ENCODE measurements at places on chromosomes 6 and 20.

DNA sequence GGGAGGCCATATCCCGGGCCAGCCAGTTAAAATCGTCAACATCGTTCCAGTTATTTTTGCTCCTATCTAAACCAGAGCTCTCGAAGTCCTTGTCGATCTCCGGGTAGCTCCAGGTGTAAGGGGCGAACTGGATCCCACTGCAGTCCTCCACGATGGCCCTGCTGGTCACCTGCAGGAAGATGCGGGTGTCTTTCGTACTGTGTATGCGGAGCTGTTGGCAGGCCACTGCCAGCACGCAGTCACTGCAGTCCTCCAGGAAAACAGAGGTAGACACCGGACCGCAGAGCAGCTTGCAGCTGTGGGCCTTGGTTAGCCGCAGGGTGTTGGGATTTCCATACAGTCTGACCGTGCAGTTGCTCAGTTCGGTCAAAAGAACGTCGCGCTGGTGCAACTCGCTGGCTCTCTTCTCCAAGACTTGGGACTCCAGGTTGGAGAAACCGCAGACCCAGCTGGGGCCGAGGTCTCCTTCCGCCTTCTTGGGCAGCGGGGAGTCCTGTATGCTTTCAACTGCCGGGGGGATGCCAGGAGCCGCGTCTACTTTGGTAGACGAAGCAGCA is 742 bp downstream of the TBCC start:
- no peak for DNase-seq

- no peak for DNase-seq
Measured at GRCh38 chr6:17130786-17131185, 28.9 kb downstream of the STMND1 start.

DNA sequence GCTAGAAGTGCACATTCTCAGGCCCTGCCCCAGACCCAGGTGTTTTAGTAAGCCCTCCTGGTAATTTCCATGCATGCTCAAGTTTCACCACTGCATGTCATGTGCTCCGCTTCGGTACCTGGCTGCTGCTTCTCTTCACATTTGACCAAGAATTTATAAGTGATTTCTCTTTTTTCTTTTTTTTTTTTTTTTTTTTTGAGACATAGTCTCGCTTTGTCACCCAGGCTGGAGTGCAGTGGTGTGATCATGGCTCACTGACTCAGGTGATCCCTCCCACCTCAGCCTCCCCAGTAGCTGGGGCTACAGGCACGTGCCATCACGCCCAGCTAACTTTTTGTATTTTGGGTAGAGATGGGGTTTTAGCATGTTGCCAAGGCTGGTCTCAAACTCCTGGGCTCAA is 16.0 kb downstream of the TM9SF4 start:
- no peak for DNase-seq

DNA sequence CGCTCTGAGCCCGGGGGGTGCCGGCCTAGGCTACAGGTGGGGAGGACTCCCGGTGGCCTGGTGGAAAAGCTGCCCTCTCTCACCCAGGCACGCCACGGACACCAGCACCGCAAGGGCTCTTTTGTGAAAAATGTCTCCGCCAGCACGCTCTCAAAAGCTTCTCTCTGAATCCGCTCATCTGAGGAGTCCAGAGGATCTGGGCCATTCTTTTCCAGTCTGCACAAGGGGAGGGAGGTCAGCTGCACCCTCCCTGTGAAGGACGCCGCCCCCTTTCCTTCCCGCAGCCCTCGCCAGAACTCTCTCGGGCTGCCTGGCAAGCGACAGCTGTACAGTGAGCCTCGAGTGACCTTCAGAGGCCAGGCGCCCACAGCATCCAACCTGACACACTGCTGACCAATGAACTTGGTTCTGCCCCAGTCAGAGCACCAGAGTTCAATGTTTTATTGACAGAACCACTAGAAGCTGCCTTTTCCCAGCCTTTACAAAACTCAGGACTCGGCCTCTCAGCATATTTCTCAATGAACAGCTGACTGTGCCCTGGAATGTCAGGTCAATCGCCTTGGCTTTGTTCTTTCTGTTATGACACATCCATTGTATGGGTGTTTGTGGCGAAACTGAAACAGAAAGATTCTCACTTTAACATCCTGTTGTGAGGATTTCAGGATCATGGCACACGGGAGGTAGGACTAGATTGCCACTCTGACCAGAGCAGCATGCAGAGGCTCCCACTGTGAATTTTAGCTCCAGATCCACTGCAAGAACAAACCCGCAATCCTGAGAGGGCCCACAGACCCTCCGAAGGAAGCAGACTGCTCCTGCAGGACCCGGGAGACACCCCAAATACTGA is 26.7 kb downstream of the SERPINB9 start:
- DNase-seq = peak; percentile 74

DNA sequence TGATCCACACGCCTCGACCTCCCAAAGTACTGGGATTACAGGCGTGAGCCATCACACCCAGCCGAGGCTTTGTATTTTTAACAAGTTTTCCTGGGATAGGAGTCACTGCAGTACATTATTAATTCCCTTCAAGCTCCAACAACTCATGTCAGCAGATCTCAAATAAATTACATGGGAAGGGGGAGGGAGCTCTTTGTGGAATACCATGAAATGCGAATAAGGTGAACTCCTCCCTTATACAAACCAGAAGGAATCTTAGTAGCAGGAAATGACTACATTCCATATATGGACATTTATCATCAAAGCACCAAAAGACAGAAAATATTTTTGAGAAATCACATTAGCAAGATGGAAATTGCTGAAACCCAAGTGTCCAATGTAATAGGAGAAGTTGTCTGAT is 2.9 kb downstream of the GSS start:
- no peak for DNase-seq

DNA sequence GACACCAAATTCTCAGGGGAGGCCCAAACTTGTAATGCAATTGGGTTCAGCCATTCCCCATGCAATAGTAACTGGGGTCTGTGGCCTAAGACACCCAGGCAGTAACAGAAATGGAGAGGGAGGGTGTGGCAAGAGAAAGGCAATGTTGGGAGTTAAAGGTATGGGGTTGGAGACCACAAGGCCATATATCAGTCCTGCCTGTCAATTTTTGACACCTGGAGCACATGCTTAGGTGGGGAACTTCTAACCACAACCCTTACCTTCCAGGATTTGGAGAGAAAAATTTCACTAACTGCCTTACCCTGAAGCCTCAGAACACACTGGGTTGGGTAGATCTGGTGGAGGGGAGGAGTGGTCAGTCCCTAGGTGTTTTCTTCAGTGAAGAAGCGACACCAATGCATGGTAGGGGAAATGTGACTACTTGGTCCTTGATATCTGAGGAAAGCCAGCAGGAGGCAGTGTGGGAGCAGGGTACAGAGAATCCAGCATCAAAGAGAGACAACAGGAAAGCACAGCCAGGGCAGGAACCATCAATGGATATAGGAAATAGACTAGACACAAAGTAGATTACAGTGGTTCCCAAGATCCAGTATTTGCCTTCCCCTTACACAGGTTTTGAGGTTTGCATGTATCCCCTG is 6.8 kb upstream of the USP49 start:
- DNase-seq = no peak

DNA sequence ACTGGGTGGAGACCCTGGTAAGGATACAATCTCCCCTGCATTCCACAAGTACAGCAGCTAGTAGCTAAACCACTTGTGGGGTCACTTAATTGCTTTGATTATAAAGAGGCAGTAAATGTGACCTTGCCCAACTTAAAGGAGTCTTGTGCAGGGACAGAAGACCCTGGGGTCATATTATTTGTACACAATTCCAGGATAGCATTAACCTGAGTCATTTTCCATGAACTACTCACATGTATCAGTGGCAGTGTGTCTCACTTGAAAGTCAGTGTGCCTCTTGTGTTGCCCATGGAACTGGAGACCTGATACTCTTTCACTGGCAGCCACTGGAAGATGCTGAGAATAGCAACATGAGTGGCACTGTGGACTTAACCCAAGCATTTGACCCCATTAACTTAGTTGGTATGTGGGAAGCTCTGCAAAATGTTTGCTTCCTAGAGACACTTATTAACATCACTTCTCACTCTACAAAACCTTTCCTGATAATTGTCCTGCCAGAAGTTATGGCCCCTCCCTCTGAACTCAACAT is 28.9 kb downstream of the CLIC5 start:
- no peak for DNase-seq
